ENCODE measurements at places on chromosomes 1 and 21.

DNA sequence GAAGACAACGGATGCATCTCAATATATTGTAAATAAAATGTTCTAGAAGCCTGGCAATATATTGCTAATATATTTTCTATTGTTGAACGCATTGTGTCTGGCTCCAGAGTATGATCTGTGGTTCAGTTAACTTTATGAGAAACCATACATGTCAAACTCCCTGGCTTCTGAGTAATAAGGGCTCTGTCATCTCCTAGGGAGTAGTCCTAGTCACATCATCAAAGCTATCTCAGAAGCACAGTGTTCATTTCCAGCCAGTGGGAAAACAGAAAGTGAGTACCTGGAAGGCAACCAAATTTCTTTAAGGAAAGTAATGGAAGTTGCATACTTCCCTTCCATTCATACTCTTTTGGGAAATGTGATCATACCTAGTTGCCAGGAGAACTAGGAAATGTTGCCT is 27.0 kb upstream of the ST6GALNAC5 start:
- DNase-seq, result no peak

DNA sequence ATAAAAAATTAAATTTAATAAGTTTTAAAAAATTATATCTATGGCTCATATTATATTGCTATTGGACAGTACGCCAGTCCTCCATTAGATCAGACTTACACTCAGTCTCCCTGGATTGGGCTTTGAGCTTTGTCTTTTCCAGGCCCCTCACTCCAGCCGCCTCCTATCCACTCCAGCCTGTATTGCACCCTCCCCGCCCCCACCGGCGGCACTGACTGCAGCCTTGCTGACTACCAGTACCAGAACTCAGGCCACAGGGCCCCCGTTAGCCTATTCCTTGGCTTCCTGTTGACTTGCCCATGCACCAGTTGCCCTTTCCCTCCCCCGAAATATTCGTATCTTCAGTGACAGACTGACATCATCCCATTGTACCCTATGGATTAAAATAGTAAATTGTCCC is 127.9 kb downstream of the CSMD2 start:
- DNase-seq, result no peak

GRCh38 chr1:205672970-205673369 is 7.3 kb downstream of the SLC45A3 start:
- DNase-seq, result no peak

- no peak for DNase-seq
Measured at GRCh38 chr1:3668585-3669300, 16.4 kb downstream of the TP73 start.

GRCh38 chr21:26425576-26425975 is 147.5 kb downstream of the CYYR1 start:
- DNase-seq, result no peak

DNA sequence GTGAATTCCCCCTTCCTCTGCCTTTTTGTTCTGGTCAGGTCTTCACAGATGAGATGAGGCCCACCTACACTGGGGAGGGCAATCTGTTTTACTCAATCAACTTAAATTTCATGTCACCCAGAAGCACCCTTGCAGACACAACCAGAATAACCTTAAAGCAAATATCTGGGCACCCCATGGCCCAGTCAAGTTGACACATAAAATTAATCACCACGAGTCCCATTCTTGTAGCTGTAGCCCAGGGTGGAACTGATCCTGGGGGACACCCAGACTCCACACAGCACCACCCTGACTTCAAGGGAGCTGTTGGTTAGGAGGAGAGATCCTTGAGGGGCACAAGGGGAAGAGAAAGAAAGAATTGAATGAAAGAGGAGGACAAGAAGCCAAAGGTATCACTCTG is 23.1 kb downstream of the CAPN9 start:
- DNase-seq, result no peak

DNA sequence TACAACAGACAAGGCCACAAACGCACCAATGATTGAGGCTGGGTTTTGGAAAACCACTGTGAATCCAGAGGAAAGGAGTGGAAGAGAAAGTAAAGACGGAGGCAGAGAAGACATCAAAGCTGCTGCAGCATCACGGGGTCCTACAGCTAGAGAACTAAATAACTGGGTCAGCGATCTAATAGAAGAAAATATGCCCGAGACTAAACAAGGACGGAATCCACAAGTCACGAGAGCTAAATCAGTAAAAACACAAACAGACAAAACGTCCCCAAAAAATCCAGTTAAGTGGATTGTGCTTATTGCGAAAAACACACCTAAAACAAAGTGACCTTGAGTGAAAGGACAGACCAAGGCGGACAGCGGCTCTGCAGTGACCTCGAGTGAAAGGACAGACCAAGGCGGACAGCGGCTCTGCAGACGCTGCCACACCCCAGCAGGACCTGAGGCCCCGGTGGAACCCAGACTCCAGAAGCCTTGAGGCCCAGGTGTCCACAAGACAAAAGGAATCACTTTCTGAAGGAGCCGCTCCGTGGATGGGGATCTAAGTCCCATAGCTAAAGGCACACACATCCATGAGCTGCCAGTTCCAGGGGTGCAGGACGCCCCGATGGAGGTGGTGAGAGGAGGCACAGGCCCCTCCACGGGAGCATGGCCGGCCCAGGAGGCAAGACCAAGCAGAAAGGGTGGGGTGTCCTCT is 6.0 kb downstream of the FTCD start:
- DNase-seq, result no peak

DNA sequence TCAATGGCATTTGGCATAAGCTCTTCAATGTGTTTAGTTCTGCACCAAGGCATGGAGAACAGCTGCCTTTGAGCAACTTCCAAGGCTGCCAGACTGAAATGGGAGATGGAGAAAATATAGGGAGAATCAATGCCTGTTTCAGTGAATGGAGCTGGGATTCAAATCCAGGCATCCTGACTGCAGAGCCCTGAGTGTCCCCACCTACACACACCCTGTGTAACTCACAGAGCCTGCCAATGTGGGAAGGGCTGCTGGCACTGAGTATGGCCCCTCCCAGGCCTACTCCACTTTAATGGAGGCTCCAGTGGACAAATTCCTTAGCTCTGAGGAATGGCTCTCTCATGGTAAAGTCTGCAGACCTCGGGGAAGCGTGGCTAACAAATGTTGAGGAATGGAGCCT is 145.6 kb upstream of the TNR start:
- no peak for DNase-seq

DNA sequence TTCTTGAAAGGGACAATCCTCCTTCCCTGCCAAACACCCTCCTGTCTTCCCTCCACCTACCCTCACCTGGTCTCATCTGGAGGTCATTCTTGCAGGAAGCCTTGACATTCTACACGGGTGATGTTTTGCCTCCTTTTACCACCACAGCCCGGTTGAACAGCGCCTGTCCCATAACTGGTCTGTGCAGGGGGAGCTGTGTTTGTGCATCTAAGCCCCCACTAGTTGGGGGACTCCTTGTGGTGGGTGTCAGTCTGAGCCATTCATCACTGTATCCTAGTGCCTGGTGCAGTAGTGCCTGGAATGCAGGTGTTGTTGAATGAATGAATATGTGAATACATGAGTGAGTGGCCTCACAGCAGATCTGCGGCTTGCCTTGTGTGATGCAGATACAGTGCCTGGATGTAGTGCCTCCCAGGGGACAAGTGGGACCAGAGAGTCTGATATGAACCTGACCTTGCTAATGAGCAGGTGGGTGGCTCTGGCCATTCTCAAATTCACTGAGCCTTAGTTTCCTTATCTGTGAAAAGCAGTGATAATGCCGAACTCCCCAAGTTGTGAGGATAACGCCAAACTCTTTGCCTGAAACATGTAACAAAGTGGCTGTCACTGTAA is 79.8 kb downstream of the OMA1 start:
- DNase-seq, result no peak

- peak; percentile 69 for DNase-seq
Measured at GRCh38 chr1:62781841-62782543, 1.9 kb upstream of the ATG4C start.

GRCh38 chr1:105004515-105004914 is 1254.8 kb downstream of the AMY1C start:
- DNase-seq, result no peak

GRCh38 chr1:109980324-109981003 is 4.1 kb upstream of the AHCYL1 start:
- DNase-seq, result no peak

GRCh38 chr1:205291596-205291995 is 29.9 kb downstream of the NUAK2 start:
- DNase-seq, result no peak

DNA sequence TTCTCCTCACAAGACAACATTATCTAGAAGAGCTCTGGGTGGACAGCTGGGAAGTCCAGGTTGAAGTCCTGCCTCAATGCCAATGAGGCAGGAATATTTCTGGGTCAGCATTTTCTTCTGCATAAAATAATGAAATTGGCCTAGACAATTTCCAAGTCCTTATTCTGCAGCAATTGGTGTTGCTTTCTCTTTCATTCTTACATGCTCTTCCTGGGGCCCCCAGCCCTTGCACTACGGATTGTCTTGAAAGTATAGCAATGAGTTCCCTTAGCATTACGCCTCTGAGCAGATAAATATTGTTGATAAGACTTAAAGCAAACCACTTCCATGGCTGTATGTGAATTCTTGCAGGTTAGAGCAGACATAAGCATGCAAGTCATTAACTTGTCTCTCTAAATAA is 188.5 kb downstream of the TGFBR3 start:
- no peak for DNase-seq

DNA sequence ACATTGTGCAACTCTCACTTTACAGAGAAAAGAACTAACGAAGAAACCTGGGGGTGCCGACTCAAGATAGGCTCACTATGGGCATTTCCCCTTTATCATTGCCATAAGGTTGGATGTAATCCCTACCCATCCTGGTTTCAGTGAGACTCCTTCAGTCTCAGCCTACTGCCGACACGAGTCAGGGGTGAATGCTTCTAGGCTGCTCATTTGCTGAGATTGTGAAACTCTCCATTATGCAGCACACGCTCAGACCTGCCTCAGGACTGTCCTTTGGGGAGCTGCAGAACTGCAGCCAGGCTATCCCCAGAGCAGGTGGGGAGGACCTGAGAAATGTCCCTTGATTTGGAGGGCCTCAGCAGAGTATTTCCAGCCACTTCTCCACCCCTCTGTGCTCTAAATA is 22.2 kb downstream of the TSHB start:
- no peak for DNase-seq

- no peak for DNase-seq
Measured at GRCh38 chr1:54951810-54952226, 28.6 kb upstream of the TMEM61 start.

DNA sequence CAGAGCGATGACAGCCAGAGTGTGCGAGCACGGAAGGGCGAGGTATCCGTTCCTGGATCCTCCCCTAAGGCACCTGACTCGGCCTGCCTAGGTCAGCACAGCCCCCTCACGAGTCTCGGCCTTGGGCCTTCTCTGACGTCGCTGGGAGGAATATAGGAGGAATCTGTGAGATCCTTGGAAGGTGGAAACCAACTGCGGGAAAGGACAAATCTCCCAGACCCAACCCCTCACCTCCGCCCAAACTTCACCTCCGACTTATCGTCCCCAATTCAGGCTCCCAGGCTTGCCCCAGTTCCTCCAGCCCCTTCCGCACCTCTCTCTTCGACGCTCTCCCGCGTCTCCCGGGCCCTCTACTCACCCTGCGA is 494 bp downstream of the APH1A start:
- no peak for DNase-seq

DNA sequence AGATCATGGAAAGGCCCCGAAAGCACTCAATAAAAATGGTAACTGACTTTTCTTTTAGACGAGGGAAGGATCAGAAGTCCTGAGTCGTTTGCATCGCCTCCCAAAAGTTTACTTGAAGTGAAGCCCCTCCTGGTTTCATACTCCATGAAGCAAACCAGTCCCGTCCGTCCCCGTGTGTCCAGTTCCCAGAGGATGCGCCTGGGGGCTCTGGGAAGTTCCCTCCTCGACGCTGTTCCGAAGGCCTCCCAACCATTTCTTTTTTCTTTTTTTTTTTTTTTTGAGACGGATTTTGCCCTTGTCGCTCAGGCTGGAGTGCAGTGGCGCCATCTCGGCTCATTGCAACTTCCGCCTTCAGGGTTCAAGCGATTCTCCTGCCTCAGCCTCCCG is 661 bp upstream of the OSCP1 start:
- DNase-seq, result no peak

- DNase-seq, result no peak
Measured at GRCh38 chr1:18939398-18940302, 16.8 kb downstream of the IFFO2 start.

DNA sequence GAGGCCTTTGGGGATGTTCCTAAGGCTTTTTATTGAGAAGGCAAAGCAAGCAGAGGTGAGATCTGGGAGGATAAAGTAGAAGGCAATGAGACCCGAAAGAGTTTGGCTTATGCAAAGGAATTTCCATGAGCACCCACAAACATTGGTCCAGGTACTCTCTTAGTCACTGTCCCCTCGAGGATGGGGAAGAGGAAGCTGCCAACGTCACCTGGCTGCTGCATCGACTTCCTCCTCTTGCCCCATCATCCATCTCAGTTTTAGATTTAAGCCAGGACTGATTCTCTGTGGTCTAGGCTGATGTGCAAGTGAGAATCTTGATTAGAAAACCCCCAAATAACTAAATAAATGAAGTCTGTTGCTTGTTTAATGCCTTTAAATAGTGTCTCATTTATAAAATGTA is 28.7 kb downstream of the RUNX1 start:
- no peak for DNase-seq

DNA sequence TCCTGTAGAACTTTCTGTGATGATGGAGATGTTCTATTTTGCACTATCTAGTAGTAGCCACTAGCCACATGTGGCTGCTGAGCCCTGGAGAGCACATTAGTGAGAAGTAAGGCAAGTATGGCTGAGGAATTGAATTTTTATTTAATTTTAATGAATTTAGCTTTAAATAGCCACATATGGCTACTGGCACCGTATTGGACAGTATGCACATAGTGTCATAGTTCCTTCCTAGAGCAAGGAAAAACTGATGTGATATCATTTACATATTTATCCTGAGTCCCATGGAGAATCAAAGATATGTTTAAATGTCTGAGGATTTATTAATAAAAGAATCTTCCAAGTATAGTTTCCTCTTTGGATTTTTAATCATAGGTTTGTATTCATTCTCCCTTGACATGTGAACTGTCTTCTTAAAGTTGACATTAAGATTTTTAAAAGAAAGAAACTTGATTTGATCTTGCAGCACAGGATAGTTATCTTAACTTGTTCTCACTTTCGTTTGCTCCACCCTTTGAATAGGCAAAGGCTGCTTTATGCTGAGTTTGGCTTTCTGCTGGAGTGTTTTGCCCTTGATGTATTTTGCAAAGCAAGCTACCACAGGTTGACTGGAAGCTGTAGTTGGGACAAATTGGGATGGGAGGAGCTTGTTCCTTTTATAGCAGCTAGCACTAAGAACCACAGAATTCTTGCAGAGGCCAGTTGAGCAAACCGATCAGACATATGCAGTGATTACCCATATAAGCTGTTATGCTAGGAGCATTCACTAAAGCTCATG is 129.7 kb downstream of the VPS13D start:
- no peak for DNase-seq

DNA sequence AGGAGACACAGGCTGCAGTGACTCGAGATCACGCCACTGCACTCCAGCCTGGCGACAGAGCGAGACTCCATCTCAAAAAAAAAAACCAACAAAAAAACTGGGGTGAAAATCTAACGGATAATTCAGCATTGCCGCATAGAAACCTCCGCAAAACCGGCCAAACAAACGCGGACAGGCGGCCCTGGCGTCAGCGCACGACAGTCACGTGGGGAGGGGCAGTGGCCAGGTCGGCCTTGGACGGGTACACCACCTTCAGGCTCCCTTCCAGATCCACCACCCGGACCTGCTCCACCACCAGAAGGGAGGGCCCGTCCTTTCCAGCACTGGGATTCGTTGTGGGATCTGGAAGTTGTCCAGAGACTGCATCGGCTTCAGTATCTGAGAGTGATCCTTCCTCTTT is 8.4 kb downstream of the SMIM1 start:
- DNase-seq, result no peak

Measured in A673 (cell line).